ENCODE measurements at places on chromosomes 3 and 15.

- no peak for DNase-seq
Observed at GRCh38 chr3:100269410-100270214, 8.8 kb downstream of the TBC1D23 start.

DNA sequence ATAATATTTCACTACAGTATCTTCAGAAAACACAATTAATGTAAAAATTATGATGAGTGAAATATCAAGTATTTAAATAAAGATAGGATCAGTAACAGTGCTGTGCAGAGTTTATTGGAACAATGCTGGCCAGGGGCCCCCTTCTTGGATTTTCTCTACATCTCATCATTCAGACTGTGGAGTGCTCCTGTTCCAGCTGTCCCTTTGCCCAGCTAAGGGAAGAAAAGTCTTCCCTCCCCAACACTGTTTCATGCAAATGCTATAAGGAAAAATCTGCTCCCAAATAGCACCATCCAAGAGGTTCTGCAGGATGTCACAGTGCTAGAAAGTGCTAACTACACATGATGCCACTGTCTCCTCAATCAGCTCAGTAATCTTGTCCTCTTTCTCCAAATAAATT is 64.5 kb downstream of the RPL39L start:
- no peak for DNase-seq

GRCh38 chr15:35115155-35115725 is 30.1 kb upstream of the NANOGP8 start:
- no peak for DNase-seq

- DNase-seq: no peak
Observed at GRCh38 chr3:68402235-68402918, 530.0 kb downstream of the TAFA4 start.

DNA sequence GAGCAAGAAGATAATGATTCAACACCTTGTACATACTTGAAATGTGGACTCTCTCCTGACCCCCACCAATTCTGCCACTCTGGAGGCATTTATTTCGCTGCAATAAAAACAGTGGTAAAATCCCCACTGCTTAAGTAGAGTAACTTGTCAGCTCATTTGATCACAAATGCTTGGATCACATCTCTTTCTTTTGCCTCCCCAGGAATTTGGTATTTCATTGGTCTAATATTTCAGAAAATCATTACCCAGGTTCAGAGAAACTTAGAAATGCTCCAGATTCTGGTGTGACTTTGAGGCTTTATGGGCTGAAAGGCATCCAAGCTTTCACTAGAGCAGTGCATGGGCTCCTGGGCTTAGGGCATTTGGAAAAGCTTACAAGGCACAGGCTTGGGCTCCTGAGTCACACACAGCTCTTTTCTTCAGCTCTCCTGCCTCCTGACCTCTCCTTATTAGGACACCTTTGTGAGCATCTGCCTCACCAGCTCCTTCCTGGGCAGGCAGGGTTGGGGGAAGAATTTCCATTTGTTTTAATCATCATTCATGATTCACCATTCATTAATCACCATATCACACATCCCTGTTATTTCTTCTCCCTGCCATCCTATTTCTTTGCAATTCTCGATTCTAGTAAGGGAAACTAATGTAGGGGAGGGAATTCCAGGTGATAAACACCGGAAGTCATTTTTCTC is 22.5 kb downstream of the CDCP1 start:
- no peak for DNase-seq

DNA sequence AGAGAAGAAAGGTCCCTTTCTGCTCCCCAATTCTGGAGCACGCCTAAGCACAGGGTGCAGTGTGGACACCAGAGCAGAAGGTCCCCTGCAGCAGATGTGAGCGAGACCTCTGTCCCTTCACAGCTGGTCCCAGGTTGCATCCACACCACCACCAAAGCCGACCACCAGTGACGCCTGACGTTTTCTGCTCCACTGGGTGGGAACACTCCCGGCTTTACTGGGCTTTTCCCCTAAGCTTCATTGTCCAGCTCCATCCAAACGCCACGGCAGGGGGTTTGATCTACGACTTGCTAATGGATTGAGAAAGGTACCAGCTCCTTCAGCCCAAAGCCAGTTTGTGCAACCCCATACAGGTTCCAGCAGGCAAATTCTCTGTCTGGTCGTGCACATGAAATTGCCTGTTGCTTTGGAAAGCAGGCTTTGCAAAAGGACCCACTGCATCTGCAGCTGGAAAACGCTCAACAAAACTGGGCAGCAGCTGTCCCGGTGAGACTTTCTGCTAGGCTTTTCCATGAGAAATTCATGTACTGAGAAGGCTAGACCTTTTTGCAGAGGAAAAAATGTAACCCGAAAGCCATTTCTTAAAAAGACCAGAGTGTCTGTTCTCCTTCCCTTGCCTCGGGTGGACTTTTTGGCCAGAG is 31.1 kb downstream of the ADAMTS17 start:
- no peak for DNase-seq

DNA sequence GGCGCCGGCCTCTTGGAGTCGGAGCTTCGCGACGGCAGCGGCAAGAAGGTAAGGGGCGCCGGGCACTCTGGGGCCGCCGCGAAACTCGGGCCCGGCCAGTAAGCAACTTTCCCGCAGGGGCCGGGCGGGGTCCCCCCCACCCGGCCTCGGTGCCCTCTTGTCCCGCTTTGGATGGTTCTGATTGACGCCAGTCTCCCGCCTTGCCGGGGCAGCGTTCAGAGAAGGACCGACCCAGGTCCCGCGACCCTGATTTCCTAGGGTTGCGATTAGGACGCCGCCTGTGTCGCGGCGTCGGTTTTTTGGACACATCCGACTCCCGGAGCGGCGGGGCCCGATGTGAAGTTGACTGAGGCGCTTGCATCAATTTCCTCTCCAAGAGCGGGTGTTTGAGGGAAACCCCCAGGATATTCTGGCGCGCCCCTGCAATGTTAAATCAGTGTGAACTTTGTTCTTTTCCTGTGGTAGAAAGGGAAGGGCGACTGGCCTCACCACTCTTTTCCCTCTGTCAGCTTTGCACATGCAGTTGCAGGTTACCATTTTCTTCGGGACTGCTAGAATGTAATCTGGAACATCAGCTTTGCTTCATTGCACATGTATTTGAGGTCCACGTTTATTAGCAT is 755 bp downstream of the PDE8A start:
- DNase-seq: no peak

- DNase-seq: no peak
Observed at GRCh38 chr15:35305031-35305550, 220.0 kb upstream of the NANOGP8 start.

- DNase-seq: no peak
Observed at GRCh38 chr3:35723480-35724097, 84.3 kb downstream of the ARPP21 start.

DNA sequence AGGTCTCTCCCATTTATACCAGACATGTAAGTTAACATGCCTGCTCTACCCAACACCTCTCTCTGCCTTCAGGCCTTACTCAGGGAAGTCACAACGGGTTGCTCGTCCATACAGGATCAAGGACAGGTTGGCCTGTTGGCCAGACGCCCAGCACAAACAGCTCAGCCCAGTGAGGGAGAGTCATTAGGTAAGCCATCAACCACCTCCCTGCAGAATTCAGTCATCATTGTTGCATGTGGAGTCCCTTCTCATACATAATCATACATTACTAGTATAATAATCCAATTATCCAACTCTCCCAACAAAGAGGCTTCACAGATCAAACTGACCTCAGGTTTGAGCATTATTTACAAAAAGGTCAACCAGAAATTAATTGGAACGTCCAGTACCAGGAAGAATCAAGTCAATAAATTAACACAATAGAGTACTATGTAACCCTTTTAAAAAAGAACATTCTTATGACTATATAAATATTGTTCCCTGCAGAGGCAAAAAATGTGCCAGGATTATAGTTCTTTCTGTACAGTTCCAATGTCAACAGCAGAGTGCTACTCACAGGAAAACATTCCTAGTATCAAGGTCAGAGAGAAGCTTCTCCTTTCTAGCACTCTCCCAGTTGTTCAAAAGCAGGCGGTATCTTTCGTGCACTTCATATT is 33.2 kb downstream of the HOMER2 start:
- DNase-seq: no peak

DNA sequence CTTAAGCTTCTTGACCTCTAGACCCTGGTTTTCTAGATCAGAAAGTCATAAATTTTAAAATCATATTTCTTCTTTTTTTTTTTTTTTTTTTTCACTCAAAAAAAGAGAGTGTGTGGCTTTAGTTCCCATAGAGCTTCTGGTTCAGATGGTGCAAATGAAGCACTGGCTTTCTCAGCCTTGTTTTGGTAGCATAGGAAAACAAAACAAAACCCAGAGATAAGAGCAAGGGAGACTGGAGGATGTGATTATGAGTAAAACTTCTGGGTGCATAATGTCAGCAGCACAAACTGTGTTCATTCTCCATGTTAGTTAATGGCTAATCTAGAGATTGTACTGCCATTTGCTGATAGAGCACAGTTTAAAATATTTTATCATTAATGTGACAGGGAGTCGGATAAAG is 55.4 kb downstream of the RARB start:
- DNase-seq: no peak

DNA sequence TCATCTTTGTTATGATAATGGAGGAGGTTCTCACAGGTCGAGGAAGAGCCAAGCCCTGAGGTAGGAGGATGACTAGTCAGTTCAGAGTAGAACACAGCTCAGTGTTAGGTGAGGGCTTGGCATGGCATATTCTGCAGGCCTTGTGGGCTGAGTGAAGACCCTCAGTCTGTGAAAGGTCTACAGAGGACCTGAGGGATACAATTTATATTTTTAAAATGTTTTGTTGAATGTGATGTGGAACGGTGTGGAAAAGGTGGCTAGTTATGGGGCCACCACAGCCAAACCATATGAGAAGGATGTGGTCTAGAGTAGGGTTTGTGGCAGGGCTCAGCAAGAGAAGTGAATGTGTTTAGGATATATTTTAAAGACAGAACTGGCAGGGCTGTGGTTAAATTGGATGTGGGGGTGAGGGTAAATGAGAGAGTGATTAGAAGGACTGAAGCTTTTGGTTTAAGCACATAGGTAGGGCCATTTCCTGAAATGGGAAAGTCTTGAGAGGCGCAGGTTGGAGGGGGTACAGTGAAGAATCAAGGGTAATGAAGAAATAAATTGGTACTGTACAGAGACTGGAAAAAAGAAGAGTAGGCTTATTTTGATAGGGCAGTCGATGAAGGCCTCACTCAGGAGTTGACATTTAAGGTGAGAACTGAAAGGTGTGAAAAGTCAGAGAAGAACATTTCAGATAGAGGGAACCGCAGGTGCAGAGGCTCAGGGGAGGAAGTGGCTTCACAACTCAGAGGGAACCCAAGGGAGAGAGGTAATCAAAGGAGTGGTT is 60.5 kb downstream of the SPTSSB start:
- peak; percentile 80 for DNase-seq

- DNase-seq: no peak
Observed at GRCh38 chr15:64355348-64355943, 527 bp downstream of the CSNK1G1 start.

All from MM.1S (cell line).